Tibial nerve (tissue), 4 donors: ENCODE measurements at places on chromosomes 5 and 9. TPM values are rescaled to one million over a fixed set of nuclear protein-coding genes. Genes with fewer than 3 reads are reported as not detected.

The C9orf153 gene
- 2.9 TPM for total RNA-seq

The FOXI1 gene
- not detected for total RNA-seq

The POLK gene
- 57.9 TPM for total RNA-seq

The OR2V2 gene
- not detected for total RNA-seq

The PCAT7 gene
- not detected for total RNA-seq

The GFI1B gene
- total RNA-seq: not detected

The CCDC183 gene
- total RNA-seq: 4.6 TPM

The DMRTA1 gene
- total RNA-seq: 1.3 TPM

The BNC2 gene
- 88.4 TPM for total RNA-seq

The PCDHB11 gene
- 7.4 TPM for total RNA-seq

The FCN1 gene
- 1.5 TPM for total RNA-seq

The ANXA2R gene
- 9.0 TPM for total RNA-seq

The GKAP1 gene
- 5.7 TPM for total RNA-seq

The PCDHGA6 gene
- 11.8 TPM for total RNA-seq

The PCDHA1 gene
- not detected for total RNA-seq

The CHMP5 gene
- 62.1 TPM for total RNA-seq

The FAM221B gene
- total RNA-seq: not detected
